Stimulated activated CD4-positive, alpha-beta T cell treated with anti-CD3 and anti-CD28 coated beads, Interleukin-1b, Interleukin-23, amount 100 ng/mL, for 4 hours (primary cell): ENCODE measurements at places on chromosomes 2 and 18.
A peak's percentile ranks its signal among the peaks of the same experiment; 100 is the strongest.

DNA sequence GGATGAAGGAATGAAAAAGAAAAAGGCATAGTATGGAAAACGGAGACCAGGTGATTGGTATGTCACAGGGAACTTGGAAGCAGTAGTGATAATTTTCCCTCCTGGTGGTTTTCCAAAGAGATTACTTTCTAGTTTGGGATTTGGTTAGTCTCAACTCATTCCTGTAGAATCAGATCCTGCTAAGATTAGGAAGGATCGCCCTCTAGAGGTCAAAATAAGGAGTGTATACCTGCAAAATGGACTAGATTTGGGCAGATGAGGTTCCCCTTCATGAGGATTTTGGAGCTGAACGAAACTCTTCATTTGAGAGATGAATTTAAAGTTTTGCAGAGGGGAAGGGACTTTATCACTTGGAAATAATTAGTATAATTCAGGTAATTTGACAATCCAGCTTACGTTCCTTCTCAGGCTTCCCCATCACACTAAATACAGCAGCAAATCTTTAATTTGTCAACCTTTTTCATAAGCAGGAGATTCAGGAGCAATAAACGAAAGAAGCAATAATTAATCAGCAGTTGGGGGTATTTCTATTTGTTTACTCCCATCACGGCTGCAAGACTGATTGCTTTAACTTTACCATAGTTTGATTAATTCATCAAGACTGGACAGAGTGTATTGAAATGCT is 65.2 kb downstream of the CCDC195 start:
- DNase-seq: peak; percentile 8

DNA sequence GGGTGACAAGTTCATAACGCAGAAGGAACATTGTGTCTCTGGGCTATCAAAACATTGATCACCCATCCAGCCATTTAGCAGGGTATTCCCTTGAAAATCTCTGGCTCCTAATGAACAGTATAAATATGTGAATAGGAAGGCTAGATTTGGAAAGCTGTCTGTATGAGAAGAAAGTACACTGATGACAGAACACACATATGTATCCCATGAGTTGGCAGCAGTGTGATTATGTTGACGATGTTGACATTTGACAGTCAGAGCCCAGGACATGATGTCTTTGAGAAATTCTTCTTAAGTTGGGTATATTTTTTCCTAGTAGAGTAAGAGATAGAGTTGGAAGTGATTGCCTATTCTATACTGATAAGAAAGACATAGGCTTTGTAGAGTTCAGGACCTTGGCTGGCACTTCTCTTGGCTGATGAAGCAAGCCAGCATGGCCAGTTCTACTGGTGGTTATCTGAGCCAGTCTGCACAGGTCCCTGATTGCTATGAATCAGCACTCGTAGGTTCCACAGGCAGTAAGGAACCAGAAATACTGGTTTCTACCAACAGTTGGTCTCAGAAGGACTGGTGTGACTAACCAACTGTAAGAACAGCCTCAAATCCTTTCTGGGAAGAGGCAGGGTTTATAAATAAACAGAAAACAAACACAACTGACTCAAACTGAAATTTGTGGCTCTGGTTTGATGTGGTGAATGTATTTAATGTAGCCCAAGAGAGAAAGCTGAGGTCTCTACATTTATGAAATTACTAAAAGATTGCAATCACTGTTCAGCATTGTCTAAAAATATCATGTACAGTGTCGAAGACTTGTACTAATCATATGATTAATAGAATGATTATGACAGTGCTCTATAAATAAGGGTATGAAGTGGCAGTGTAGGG is 43.9 kb upstream of the RAPH1 start:
- no peak for DNase-seq

DNA sequence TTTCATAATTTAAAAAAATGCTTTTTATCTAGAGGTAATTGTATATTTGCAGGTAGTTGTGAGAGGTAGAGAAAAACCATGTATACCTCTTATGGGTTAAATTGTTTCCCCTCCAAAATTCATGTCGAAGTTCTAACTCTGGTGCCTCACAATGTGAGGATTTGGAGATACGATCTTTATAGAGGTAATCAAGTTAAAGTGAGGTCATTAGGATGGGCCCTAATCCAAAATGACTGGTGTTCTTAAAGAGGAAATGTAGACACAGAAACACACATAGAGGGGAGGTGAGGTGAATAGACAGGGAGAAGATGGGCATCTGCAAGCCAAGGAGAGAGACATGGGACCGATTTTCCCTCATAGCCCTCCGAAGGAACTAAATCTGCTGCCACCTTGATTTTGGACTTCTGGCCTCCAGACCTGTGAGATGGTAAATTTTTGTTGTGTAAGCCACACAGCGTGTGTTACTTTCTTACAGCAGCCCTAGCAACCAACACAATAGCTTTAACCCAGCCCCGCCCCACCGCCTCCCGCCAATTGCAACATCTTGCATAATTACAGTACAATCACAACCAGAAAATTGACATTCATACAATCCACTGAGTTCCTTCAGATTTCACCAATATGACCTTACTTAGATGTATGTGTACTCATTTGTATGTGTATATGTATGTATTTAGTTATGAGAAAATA is 208.9 kb downstream of the MIB1 start:
- DNase-seq: no peak

DNA sequence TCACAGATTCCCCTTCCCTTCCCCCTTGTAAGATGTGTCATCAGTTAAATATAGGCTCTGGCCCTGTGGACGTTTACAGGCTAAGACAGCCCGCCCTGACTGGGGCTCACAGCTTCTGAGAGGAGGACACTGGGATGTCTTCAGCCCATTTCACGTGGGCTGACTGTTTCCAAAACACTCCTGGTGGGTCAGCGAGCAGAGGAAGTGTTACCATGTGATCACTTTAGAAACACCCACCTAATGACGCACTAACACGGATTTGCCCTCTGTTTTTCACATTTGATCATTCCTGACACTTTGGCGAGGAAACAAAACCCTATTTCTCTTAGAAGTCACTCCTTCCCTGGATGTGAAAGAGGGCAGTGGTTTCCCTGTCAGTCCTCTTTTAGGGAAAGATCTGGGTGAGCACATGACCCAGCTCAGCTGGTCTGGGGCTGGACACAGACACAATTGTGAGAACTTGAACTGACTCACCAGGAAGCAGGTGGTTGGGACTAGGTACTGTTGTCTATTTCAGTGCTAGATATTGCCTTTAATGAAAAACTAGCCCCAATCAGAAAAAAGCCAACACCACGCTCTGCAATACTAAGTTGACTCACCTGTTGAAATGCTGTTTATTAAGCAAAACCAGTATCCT is 38.8 kb downstream of the BMP10 start:
- no peak for DNase-seq

- no peak for DNase-seq
These were observed 7.5 kb upstream of the KCNG2 start for GRCh38 chr18:79789901-79790890.

DNA sequence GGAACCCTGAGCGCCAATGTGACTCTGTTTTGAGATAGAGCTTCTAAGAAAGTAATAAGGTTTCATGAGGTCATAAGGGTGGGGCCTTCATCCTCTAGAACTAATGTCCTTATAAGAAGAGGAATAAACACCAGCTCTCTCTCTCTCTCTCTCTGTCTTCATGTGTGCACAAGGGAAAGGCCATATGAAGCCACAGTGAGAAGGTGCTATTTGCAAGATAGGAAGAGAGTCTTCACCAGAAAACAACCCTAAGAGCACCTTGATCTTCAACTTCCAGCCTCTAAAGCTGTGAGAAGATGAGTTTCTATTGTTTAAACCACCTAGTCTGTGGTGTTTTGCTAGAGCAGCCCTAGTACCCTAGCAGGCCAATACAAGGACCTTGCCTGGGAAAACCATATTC is 55.8 kb downstream of the DOCK10 start:
- no peak for DNase-seq

DNA sequence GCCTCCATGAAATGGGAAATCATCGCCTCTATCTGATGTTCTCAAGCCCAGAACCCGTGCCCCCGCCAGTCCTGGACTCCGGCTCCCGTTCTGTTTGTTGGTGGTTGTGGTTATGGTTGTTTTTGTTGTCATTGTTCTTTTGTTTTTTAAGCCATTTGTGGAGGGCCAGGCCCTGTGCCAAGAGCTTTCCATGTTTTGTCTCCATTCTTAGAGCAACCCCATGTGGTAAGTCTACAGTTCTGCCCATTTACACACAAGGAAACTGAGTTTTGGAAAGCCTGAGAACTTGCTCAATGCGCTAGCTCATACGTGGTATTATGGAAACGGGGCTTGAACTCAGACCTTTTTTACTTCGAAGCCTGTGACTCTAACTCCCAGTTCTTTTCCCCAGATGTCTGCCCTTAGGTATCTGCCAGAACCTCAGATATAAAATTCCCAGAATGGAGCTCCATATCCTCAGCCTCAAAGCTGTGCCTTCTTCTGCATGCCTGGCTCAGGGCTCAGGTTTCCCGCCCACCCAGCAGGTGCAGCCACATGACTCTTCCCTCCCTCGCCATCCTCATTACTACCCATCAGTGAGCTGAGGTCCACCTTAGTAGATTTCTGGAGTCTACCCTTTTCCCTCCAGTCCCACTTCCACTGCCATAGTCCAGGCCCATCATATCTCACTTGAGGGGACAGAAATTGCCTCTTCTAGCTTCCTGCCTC is 194.1 kb downstream of the KLHL29 start:
- DNase-seq: no peak

- DNase-seq: no peak
These were observed 112.5 kb upstream of the AGAP1 start for GRCh38 chr2:235381261-235381912.

- DNase-seq: no peak
These were observed 151.5 kb upstream of the TCF4 start for GRCh38 chr18:55739488-55739887.

- no peak for DNase-seq
These were observed 33.2 kb downstream of the COL6A3 start for GRCh38 chr2:237380768-237381167.

- no peak for DNase-seq
These were observed 295.9 kb upstream of the CRIM1 start for GRCh38 chr2:36059691-36060090.
